CD8-positive, alpha-beta memory T cell (primary cell): ENCODE measurements at places on chromosomes 2 and 18.

- H3K4me1 ChIP-seq = no peaks in the 10 kb centered on the region
- H3K36me3 ChIP-seq = no peaks in the 10 kb centered on the region
- no peaks in the 10 kb centered on the region for H3K27me3 ChIP-seq
- no peak for DNase-seq
Observed at GRCh38 chr2:153360239-153360638, 118.3 kb downstream of the RPRM start.

DNA sequence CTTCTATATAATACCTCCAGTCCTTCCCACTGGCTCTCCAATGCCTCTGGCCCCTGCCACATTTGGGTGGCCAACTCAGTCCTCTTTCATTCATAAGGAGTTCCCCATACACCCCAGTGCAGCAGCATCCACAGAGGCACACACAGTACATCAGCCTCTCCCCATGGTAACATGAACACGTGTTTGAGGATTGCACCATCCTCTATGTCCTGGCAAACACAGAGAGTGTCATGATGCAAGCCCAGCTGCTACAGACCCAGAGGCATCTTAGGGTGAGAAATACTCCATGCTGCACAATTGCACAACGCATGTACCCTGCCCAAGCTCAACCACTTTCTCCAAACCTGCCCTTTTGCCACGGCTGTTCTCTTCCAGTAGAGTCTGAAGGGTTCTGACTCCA, 11.5 kb downstream of the IGFBP5 start:
- peaks cover 4% of the 10 kb centered on the region for H3K27me3 ChIP-seq
- no peak overlapping the region for H3K4me3 ChIP-seq
- H3K36me3 ChIP-seq = no peaks in the 10 kb centered on the region
- no peak overlapping the region for H3K27ac ChIP-seq

- no peak overlapping the region for H3K4me3 ChIP-seq
- DNase-seq = no peak
- H3K27ac ChIP-seq = no peak overlapping the region
- no peaks in the 10 kb centered on the region for H3K27me3 ChIP-seq
Observed at GRCh38 chr18:8142131-8142711, 467.0 kb upstream of the RAB12 start.

DNA sequence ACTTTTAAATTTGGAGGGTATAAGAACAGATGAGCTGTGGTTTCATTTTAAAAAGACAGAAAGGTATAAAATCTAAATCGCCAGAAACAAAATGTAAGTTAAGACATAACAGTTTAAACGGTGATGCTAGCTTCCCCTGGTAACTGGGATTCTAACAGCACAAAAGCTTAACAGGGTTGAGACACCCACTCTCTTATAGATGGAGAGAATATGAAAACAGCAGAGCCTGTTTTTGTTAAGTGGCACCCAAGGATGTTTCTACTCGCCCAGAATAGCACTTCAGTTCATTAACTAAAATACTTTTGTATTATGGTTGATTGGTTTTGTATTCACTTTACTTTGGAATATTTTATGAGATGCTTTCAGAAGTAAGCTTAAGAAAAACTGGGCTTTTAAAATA, 151.9 kb upstream of the RND3 start:
- H3K4me3 ChIP-seq = no peak overlapping the region
- H3K27ac ChIP-seq = no peak overlapping the region
- H3K27me3 ChIP-seq = no peaks in the 10 kb centered on the region
- DNase-seq = no peak

GRCh38 chr2:170723446-170723958, 8.4 kb downstream of the SP5 start:
- H3K4me3 ChIP-seq = no peak overlapping the region
- DNase-seq = no peak
- H3K27me3 ChIP-seq = peaks cover 10% of the 10 kb centered on the region
- no peak overlapping the region for H3K27ac ChIP-seq

- no peak overlapping the region for H3K27ac ChIP-seq
- no peaks in the 10 kb centered on the region for H3K36me3 ChIP-seq
- no peak for DNase-seq
- peaks cover 80% of the 10 kb centered on the region for H3K4me1 ChIP-seq
Observed at GRCh38 chr2:237431372-237431771, 17.4 kb upstream of the COL6A3 start.

GRCh38 chr2:86358957-86359356, 21.5 kb upstream of the REEP1 start:
- no peaks in the 10 kb centered on the region for H3K36me3 ChIP-seq
- no peak overlapping the region for H3K27ac ChIP-seq
- H3K4me1 ChIP-seq = no peaks in the 10 kb centered on the region
- no peak for DNase-seq
- no peak overlapping the region for H3K4me3 ChIP-seq
- no peaks in the 10 kb centered on the region for H3K27me3 ChIP-seq

GRCh38 chr2:121491518-121491917, 39.2 kb upstream of the RNU4ATAC start:
- peaks cover 5% of the 10 kb centered on the region for H3K36me3 ChIP-seq
- no peaks in the 10 kb centered on the region for H3K27me3 ChIP-seq
- H3K4me1 ChIP-seq = peaks cover 22% of the 10 kb centered on the region
- H3K4me3 ChIP-seq = no peak overlapping the region
- DNase-seq = no peak

- DNase-seq = no peak
- no peaks in the 10 kb centered on the region for H3K36me3 ChIP-seq
- H3K27me3 ChIP-seq = no peaks in the 10 kb centered on the region
Observed at GRCh38 chr2:23449413-23449812, 64.4 kb downstream of the KLHL29 start.

DNA sequence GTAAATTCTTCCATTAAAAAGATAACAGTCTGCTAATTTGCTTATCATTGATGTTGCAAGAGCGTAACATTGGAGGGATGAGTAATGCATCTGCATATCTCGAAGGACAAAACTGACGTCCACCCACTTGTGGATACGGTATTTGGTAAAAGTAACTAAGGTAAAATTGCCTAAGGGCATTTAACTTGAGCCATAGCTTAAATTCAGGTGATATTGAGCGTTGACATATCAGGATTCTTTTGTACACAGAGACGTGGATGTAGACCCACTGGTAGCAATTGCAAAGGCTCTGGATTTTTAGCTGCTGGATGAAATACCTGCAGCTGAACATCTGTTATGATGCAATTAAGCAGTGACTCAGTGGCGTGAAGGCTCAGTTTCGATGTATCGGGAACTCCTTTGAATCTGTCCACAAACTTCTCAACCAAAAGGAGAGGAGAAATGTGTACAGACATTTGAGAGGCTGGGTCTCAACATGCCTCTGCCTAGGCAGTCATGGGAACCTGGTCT, 119.3 kb downstream of the SPTBN1 start:
- no peaks in the 10 kb centered on the region for H3K27me3 ChIP-seq
- peak overlapping the region; percentile 16 for H3K4me3 ChIP-seq
- peak overlapping the region; percentile 84 for H3K27ac ChIP-seq
- no peak for DNase-seq

- no peak for DNase-seq
- no peaks in the 10 kb centered on the region for H3K36me3 ChIP-seq
- no peaks in the 10 kb centered on the region for H3K27me3 ChIP-seq
- no peak overlapping the region for H3K4me3 ChIP-seq
- H3K27ac ChIP-seq = no peak overlapping the region
- H3K4me1 ChIP-seq = no peaks in the 10 kb centered on the region
Observed at GRCh38 chr18:50119296-50119695, 75.7 kb downstream of the MYO5B start.

GRCh38 chr2:184530959-184531358, 67.4 kb upstream of the ZNF804A start:
- H3K27me3 ChIP-seq = no peaks in the 10 kb centered on the region
- H3K36me3 ChIP-seq = no peaks in the 10 kb centered on the region
- no peak overlapping the region for H3K27ac ChIP-seq
- no peaks in the 10 kb centered on the region for H3K4me1 ChIP-seq
- H3K4me3 ChIP-seq = no peak overlapping the region
- no peak for DNase-seq

DNA sequence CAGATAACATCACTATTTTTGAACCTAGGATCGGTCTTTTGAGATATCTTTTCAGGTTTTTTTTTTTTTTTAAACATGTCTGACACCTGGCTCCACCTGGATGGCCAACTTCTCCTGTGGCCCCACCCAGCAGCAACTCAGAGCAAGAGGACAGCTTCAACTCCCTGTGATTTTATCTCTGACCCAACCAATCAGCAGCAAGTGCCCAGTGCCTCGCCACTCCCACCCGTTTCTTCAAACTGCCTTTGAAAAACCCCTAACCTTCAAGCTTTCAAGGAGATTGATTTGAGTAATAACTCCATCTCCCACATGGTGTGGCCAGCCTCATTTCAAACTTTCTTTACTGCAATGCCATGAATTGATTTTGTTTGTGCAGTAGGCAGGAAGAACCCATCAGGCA, 19.0 kb downstream of the MYO3B start:
- no peaks in the 10 kb centered on the region for H3K27me3 ChIP-seq
- no peak for DNase-seq
- H3K36me3 ChIP-seq = no peaks in the 10 kb centered on the region
- no peak overlapping the region for H3K27ac ChIP-seq
- H3K4me1 ChIP-seq = no peaks in the 10 kb centered on the region

- H3K27me3 ChIP-seq = no peaks in the 10 kb centered on the region
- H3K36me3 ChIP-seq = no peaks in the 10 kb centered on the region
- H3K4me1 ChIP-seq = no peaks in the 10 kb centered on the region
- no peak overlapping the region for H3K27ac ChIP-seq
- no peak overlapping the region for H3K4me3 ChIP-seq
Observed at GRCh38 chr2:224416656-224417360, 14.9 kb upstream of the FAM124B start.

GRCh38 chr18:34864836-34865497, 154.9 kb downstream of the DTNA start:
- H3K27ac ChIP-seq = no peak overlapping the region
- no peaks in the 10 kb centered on the region for H3K27me3 ChIP-seq
- no peaks in the 10 kb centered on the region for H3K36me3 ChIP-seq
- DNase-seq = no peak

GRCh38 chr2:152132306-152132705, 33.5 kb upstream of the CACNB4 start:
- no peaks in the 10 kb centered on the region for H3K36me3 ChIP-seq
- H3K27ac ChIP-seq = no peak overlapping the region
- DNase-seq = no peak
- H3K4me1 ChIP-seq = no peaks in the 10 kb centered on the region
- no peaks in the 10 kb centered on the region for H3K27me3 ChIP-seq
- no peak overlapping the region for H3K4me3 ChIP-seq

DNA sequence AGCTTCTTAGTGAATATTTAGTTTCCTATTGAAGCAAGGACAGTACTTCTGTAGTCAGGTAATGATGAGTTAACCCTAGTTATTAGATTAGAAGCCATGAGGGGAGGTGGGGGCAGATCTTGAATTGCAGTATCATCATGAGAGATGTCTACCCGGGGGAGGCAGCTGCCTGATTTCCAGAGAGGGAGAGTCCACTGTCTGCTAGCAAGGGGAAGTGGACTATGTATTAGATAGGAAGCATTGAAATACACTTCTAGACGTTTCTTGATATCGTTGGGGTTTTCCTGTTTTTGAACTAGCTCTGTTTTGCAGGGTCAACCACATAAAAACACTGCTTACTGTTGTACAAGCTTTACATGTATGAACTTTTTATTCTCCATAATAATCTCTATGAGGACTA, 38.8 kb downstream of the APLF start:
- no peaks in the 10 kb centered on the region for H3K36me3 ChIP-seq
- DNase-seq = no peak
- H3K27me3 ChIP-seq = no peaks in the 10 kb centered on the region
- no peak overlapping the region for H3K4me3 ChIP-seq

- H3K27me3 ChIP-seq = no peaks in the 10 kb centered on the region
- H3K4me3 ChIP-seq = no peak overlapping the region
- H3K27ac ChIP-seq = no peak overlapping the region
- H3K36me3 ChIP-seq = no peaks in the 10 kb centered on the region
- H3K4me1 ChIP-seq = no peaks in the 10 kb centered on the region
Observed at GRCh38 chr18:56065086-56065485, 477.1 kb upstream of the TCF4 start.

GRCh38 chr2:134583997-134584520, 134.7 kb downstream of the TMEM163 start:
- H3K36me3 ChIP-seq = no peaks in the 10 kb centered on the region
- H3K27ac ChIP-seq = no peak overlapping the region
- no peaks in the 10 kb centered on the region for H3K4me1 ChIP-seq

DNA sequence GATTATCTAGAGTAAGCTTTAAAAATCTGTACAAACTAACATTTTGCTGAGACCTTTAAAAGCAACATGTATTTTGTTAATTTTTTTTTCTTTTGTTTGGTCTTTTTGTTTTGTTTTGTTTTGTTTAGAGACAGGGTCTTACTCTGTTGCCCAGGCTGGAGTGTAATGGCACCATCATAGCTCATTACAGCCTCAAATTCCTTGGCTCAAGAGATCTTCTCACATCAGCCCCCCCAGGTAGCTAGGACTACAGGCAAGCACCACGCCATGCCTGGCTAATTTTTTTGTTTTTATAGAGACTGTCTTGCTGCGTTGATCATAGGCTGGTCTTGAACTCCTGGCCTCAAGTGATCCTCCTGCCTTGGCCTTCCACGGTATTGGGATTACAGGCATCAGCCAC, 23.1 kb downstream of the RBBP8 start:
- H3K4me3 ChIP-seq = no peak overlapping the region
- H3K36me3 ChIP-seq = no peaks in the 10 kb centered on the region
- H3K27ac ChIP-seq = no peak overlapping the region
- no peak for DNase-seq

DNA sequence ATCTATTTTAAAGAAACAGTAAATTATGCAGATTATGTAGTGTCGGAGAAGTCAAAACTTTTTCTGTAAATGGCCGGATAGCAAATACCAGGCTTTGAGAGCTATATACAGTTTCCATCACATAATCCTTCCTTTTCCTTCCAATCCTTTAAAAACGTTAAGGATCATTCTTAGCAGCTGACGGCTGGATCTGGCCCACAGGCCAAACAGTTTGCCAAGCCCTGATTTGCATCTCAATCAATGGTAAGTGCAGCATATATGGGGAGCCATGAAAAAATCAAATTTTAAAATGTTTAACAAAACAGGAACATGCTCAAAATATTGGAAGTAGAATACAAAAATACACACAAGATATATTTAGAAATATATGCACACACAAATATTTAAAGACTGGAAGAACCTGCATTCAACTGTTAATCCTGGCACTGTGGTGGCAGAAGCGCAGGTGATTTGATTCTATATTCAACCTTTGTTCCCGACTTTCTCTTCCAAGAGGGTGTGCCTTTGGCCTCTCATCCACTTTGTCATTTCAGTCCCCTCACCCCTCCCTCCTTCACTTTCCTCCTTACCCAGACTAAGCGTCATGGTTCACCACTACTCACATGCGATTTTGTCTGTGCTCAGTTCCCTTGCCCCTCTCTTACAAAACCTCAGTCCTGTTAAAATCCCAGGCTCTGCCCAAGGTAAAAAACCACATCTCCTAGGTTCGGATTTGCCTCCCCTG, 27.3 kb downstream of the NDUFA10 start:
- H3K4me3 ChIP-seq = no peak overlapping the region
- no peaks in the 10 kb centered on the region for H3K4me1 ChIP-seq

GRCh38 chr2:148578493-148578884, 66.1 kb upstream of the EPC2 start:
- no peaks in the 10 kb centered on the region for H3K27me3 ChIP-seq
- H3K27ac ChIP-seq = no peak overlapping the region
- no peaks in the 10 kb centered on the region for H3K4me1 ChIP-seq
- no peak overlapping the region for H3K4me3 ChIP-seq
- DNase-seq = no peak
